ENCODE measurements at places on chromosomes 7 and 10.

GRCh38 chr7:41693150-41693997 is 9.5 kb downstream of the INHBA start:
- DNase-seq: peak; percentile 3

GRCh38 chr7:39700165-39700564 is 76.8 kb downstream of the RALA start:
- no peak for DNase-seq

DNA sequence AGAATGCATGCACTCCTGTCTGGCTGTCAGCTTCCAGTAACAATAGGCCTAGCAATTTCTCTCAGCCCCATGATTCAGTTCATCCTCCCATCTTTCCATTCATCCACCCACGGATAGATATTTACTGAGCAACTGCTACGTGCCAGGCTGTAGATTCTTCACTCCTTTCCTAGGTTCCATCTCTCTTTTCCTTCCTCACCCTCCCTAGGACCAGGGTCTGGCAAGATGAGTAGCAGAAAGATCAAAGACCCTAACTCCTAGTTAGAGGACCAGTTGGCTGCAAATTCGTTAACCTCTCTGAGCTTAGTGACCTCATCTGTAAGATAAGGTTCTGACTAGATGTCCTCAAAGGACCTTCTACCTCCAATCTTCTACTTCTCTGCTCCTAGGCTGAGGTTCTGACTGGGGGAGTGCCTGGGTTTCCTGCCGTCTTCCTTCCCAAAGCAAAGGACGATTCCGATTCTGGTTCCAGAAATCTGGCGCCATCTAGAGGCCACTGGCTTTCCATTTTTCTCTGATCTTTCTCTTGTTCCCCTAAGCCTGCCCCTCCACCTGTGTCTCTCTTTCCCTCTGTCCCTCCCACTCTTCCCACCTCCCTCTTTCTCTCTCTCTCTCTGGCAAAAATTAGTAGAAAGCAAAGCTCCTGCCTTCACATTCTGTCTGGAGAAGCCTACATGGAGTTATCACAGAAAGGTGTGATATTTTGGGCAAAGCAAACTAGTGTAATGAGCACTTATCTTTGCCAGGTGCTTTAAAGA is 26.2 kb downstream of the TBATA start:
- peak; percentile 55 for DNase-seq

DNA sequence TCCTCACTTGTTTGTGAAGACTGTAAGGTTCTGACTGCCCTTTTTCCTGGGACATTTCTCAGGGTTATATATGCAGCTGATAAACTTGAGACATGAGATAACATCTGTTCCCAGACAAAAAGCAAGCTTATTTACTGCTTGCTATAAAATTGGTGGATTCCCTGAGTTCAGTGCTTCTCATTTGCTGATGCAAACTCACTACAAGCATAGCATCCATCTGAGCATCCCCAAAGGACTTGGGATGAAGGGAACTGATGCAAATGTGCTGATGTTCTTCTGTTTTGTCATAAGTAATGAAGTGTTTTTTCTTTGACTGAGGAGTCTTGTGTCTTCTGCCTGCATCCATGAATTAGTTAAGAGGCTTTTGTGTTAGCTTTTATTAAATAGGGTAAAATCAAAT is 183.2 kb downstream of the ADK start:
- no peak for DNase-seq

GRCh38 chr10:25895856-25896255 is 38.2 kb upstream of the MYO3A start:
- no peak for DNase-seq

DNA sequence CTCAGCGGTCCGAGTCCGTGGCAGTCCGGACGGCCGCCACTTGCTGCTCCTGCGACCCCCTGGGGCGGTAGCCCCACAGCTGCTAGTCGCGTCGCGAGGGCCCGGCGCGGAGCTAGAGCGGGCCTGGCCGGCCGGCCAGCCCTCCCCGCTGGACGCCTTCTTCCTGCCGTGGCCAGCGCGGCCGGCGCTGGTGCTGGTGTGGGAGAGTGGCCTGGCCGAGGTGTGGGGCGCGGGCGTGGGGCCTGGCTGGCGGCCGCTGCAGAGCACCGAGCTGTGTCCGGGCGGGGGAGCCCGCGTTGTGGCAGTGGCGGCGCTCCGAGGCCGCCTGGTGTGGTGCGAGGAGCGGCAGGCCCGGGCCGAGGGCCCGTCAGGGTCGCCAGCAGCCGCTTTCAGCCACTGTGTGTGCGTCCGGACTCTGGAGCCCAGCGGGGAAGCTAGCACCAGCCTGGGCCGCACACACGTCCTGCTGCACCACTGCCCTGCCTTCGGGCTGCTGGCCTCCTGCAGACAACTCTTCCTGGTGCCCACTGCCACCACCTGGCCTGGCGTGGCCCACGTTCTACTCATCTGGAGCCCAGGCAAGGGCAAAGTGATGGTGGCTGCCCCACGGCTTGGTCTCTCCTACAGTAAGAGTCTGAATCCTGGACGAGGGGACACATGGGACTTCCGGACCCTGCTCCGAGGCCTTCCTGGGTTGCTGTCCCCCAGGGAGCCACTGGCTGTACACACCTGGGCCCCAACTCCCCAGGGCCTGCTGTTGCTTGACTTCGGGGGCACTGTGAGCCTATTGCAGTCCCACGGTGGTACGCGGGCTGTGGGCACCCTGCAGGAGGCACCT is 631 bp downstream of the HPS6 start:
- no peak for DNase-seq

DNA sequence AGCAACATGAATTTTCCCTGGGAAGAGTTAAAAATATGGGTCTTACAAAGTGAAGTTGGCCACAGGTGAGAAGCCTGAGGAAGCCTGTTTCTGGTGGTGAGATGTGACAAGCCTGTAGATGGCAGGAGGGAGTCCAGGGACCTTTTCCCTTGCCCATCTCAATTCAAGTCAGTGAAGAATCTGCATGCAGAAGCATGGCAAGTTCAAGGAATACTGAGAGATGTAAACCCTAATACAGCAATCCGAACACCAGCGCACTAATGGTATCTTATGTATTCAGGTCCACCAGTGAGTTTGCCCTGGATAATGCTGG is 73.6 kb downstream of the RHOBTB1 start:
- no peak for DNase-seq

DNA sequence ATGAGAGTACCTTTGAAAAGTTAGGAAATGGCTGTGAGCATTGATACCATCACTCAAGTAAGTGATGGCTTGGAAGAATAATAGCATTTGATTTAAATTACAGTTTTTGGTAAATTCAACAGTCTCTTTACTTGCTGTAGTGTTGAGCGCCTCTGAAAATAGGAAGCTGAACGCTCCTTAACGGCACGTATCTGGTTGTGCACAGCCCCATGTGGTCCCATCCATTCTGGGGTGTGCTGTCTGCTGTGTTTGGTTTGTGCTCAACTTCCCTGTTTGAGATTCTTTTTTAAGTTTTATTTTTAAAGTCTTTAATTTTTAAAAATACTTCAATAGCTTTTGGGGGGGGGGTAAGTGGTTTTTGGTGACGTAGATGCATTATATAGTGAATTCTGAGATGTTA is 51.5 kb downstream of the DNAJB6 start:
- DNase-seq: no peak

GRCh38 chr10:59905731-59906416 is 482 bp downstream of the CCDC6 start:
- no peak for DNase-seq

GRCh38 chr7:151575410-151575809 is 55.7 kb upstream of the RHEB start:
- DNase-seq: no peak

DNA sequence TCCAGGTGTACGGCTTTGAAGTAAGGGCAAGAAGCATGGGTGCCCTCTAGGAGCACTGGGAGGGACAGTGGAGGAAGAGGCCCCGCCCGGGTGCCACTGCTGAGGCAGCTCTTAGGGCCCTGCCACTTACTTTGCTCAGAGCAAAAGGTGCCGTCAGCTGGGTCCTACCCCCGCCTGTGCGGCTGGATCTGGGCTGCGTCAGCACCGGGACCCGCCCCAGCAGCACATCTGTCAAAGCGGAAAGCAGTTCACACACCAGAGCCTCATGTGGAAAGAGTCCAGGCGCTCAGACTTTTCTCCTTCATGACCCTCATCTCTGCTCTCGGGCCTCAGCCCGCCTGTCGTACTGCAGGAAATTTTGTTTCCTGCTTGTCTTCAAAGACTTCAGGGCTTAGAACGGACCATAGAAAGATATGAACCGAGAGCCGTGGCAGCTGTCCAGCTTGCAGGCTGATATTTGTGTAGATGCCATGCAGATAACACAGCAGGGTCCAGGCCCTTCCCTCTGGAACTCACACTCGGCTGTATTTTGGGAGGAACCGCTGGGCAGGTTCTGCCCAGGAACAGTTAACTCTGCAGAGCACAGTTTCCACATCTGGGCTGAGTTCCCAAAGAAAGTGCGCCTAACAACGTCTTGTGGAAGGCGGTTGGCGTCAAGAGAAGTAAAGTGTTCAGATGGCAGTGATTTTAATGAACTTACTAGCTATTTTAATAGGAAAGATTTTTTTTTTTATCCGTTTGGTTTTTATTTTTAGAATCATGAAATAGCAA is 44.3 kb upstream of the PRKAR1B start:
- DNase-seq: no peak

- DNase-seq: no peak
These were observed 335.1 kb downstream of the GATA3 start for GRCh38 chr10:8389630-8390029.

GRCh38 chr10:49321021-49321420 is 22.1 kb downstream of the C10orf71 start:
- no peak for DNase-seq

DNA sequence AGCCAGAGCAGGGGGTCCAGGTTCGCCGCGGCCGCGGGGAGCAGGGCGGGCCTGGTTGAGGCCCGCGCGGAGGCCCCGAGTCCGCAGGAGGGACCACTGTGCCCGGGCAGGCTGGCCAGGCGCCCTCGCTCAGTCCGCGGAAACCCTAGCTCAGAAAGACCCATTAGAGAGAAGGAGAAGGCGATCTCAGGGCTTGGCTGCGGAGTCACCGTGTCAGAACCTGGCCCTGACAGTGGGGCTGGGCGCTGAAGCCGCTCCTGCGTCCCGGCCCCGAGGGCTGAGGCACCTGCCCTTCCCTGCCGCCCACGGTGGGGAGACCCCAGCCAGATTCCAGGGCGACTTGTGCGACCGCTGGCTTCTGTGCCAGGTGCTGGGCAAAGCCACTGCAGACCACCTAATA is 14.2 kb upstream of the EGFR start:
- DNase-seq: no peak
